Lower lobe of right lung (tissue), 2 donors: ENCODE measurements at places on chromosomes 11 and 22. TPM values are rescaled to one million over a fixed set of nuclear protein-coding genes. Genes with fewer than 3 reads are reported as not detected.

LAMTOR1 gene
- 96.0 TPM for total RNA-seq

DRD2 gene
- total RNA-seq, result not detected

JHY gene
- 10.4 TPM for total RNA-seq

EXT2 gene
- 53.7 TPM for total RNA-seq

MYO18B gene
- not detected for total RNA-seq

HPX gene
- total RNA-seq, result 1.7 TPM

KAT5 gene
- 82.6 TPM for total RNA-seq

MCHR1 gene
- total RNA-seq, result not detected

FGF19 gene
- not detected for total RNA-seq

H19 gene
- 87.6 TPM for total RNA-seq

- H3K27me3 ChIP-seq, result peaks cover 5% of the 10 kb centered on the region
- peak overlapping the region; percentile 77 for H3K27ac ChIP-seq
- peak; percentile 55 for DNase-seq
- H3K4me1 ChIP-seq, result peaks cover 6% of the 10 kb centered on the region
- no peaks in the 10 kb centered on the region for H3K36me3 ChIP-seq
Observed at GRCh38 chr11:40293655-40294348, 1165.7 kb downstream of the LRRC4C start.

DNA sequence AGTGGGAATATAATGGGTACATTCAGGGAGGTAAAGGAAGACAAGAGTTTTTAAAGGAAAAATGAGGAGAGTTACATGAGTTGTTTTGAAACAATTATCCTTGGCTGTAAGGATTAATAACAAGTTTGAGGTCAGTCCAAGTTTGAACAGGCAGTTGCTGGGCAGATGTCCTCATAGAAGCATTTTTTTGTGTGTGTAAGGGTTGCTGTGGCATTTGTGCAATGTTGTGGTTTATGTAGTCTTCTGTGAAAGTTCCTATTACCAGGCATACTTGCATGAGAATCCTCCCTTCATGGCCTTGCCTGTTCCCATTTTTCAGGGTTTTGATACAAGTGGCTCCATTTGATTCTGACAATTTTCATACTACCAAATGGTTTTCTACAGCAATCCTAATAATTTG lies 400.2 kb downstream of the KCNA4 start:
- H3K36me3 ChIP-seq, result no peaks in the 10 kb centered on the region
- no peaks in the 10 kb centered on the region for H3K4me1 ChIP-seq
- H3K27me3 ChIP-seq, result no peaks in the 10 kb centered on the region

- DNase-seq, result no peak
- no peak overlapping the region for H3K27ac ChIP-seq
- no peaks in the 10 kb centered on the region for H3K36me3 ChIP-seq
- no peaks in the 10 kb centered on the region for H3K4me1 ChIP-seq
- H3K27me3 ChIP-seq, result no peaks in the 10 kb centered on the region
Observed at GRCh38 chr11:85052636-85053035, 574.5 kb downstream of the DLG2 start.

DNA sequence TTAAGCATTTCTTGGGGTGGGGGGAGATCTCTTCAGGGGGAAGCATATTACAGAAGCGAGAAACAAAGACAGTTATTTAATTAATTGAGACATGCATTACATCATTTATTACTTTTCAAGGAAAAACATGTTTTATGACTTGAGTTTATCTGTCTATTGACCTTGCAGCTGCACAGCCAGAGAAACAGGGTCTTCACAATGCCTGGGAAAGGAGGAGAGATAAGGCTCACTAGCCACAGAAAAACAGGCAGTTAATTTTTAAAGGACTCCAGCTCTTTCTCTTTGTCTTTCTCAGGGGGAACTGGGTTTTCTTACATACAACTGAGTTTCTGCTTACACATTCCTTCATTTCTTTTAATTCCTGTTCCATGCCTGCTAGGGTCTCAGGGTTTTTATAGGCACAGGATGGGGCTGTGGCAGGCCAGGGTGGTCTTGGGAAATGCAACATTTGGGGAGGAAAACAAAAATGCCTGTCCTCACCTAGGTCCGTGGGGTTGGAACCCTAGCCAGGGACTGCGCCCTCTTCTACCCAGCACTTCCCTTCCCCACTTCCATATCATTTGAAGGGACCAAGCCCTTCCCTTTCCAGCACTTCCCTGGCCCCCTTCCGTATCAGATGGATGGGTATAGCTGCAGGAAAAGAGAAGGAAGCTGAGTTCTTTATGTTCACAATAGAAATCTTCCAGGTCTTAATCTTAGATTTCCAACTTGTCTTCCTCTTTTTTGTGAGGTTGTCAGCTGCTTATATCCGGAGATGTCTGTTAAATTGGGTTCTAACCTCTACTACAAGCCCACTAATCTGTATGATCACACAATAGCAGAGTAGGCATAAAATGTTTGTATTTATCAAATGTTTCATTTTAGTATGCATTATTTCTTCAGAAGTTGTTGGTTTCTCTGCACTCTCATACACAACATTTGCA lies 38.3 kb downstream of the BIRC2 start:
- peaks cover 66% of the 10 kb centered on the region for H3K36me3 ChIP-seq
- DNase-seq, result no peak
- H3K27ac ChIP-seq, result no peak overlapping the region
- H3K4me3 ChIP-seq, result no peak overlapping the region

DNA sequence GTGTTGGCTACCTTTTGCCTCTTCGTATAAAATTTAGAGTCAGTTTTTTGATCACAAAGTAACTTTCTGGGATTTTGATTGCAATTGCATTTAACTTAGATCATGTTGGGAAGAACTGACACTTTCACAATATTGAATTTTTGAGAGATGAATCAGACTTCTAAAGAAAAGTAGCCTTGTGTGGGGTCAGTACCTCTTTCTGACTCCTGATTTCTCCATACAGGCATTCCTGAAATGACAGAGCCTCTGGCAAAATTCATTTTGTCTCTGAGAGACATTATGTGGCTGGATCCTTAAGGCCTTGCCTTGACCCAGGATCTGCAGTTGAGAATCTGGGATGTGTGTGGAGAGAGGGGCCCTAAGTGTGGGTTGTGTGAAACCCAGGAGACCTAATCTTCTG lies 37.8 kb downstream of the PPFIBP2 start:
- no peaks in the 10 kb centered on the region for H3K4me1 ChIP-seq
- no peak overlapping the region for H3K4me3 ChIP-seq
- H3K27me3 ChIP-seq, result no peaks in the 10 kb centered on the region
- no peak overlapping the region for H3K27ac ChIP-seq
- no peak for DNase-seq

GRCh38 chr22:35719212-35719875 lies 1.7 kb downstream of the APOL5 start:
- H3K27ac ChIP-seq, result no peak overlapping the region
- DNase-seq, result no peak
- H3K36me3 ChIP-seq, result no peaks in the 10 kb centered on the region

- no peak overlapping the region for H3K27ac ChIP-seq
- H3K27me3 ChIP-seq, result no peaks in the 10 kb centered on the region
- no peaks in the 10 kb centered on the region for H3K36me3 ChIP-seq
Observed at GRCh38 chr22:22487869-22488597, 20.5 kb downstream of the ZNF280B start.

DNA sequence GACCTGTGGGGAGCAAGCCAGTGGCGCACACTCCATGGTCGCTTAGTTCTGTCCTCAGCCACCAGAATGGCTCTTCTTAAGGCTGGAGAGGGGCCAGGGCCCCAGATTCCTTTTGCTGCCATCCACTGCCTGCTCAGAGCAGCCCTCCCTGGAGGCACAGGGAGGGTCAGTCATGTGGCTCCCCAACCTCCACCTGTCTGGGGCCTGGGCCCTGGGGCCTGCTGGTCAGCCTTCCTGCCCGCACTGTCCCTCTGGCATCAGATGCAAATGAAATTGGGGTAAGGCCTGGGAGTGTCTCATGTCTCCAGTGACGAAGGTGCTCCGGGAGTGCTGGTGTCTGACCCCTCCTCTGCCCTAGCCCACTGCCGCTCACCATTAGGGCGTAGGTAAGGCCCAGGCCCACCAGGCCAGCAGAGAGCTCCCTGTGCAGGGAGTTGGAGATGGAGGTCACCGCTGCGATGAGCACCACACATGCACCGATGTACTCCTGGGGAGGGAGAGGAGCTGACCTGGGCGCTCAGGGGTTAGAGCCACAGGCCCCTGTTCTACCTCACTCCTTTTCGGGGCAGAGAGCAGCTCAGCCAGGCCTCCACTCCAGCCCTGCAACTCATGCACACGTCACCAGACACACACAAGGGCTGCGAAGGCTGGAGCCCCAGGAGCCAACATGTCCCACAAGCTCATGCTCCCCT lies 9.0 kb upstream of the KCNJ11 start:
- DNase-seq, result no peak
- no peak overlapping the region for H3K4me3 ChIP-seq
- H3K4me1 ChIP-seq, result no peaks in the 10 kb centered on the region
- H3K36me3 ChIP-seq, result no peaks in the 10 kb centered on the region

GRCh38 chr11:35316161-35316560 lies 103.2 kb downstream of the SLC1A2 start:
- no peaks in the 10 kb centered on the region for H3K36me3 ChIP-seq
- DNase-seq, result no peak
- H3K4me3 ChIP-seq, result no peak overlapping the region
- H3K4me1 ChIP-seq, result no peaks in the 10 kb centered on the region

DNA sequence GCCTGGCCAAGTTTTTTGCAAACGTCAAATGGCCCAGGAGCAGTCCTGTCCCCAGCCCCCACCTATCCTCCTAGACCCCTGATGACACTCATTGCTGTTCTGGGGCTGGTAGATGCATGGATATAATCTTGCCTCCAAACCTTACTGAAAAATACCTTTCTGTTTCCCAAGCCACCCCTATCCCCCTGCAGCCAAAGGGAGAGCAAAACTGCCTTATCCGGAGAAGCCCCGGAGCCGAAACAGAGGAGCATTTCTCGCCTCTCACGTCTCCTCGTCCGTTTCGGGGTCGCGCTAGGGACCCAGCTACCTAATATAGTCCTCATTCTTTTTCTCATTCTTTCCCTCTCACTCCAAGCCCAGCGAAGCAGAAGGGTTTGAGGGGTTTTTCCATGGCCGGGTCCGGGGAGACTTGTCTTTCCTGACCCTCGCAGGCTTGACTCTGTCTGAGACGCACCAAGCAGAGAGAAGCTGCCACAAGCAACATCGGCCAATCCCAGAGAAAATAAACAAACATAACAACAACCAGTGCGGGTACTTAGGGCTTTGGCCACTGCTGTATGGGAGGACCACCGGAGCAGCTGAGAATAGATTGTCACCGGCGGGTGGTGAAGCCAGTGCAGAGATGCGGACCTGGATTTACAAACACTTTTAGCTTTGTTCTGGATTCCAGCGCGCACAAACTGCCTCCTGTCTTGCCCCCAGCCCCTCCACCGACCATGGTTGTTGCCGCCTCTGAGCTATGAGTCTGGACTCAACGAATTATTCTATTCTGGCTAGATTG lies 1.6 kb downstream of the BSX start:
- no peak for DNase-seq
- H3K4me1 ChIP-seq, result peaks cover 29% of the 10 kb centered on the region
- H3K4me3 ChIP-seq, result no peak overlapping the region
- no peak overlapping the region for H3K27ac ChIP-seq
- no peaks in the 10 kb centered on the region for H3K36me3 ChIP-seq
- peaks cover 99% of the 10 kb centered on the region for H3K27me3 ChIP-seq

DNA sequence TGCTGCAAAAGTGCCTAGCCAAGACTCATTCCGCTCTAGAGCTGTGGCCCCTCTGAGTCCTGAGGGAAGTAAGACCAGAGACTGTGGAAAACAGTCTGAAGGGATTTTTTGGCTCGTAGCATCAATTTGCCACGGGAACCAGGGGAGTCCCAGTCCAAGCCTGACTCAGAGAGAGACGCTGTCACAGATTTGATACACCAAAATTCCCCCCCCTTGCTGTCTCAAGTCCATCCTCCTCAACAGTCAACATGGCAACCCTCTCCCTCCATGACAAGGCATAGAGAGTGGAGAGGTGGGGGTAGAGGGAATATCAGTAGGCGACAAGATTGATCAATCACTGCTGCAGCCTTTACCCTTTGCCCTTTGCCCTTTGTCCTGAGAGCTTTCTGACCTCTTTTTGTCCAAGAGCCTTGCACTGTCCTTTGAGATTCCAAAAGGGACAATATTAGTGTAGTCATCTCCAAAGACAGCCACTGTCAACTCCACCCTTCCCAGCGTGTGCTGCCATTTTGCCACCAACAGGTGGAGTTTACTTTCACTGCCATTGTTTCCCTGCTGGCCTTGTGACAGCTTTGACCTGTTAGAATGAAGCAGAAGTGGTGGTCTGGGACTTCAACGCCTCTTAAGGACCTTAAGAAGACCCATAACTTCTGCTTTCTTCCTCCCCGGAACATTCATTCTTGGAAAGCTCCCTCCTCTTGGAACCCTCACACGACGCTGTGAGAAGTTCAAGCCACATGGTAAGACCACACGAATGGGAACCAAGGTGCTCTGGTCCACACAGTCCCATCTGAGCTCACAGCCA lies 7.3 kb downstream of the SLC15A3 start:
- H3K36me3 ChIP-seq, result peaks cover 75% of the 10 kb centered on the region
- H3K4me1 ChIP-seq, result peaks cover 34% of the 10 kb centered on the region
- no peak overlapping the region for H3K27ac ChIP-seq
- H3K4me3 ChIP-seq, result no peak overlapping the region

- H3K27ac ChIP-seq, result no peak overlapping the region
- DNase-seq, result peak; percentile 33
- H3K4me1 ChIP-seq, result peaks cover 5% of the 10 kb centered on the region
- no peaks in the 10 kb centered on the region for H3K36me3 ChIP-seq
Observed at GRCh38 chr22:19710769-19711106, 3.6 kb upstream of the SEPTIN5 start.

GRCh38 chr22:22788460-22789037 lies 99.1 kb upstream of the IGLL5 start:
- no peaks in the 10 kb centered on the region for H3K4me1 ChIP-seq
- DNase-seq, result no peak
- no peak overlapping the region for H3K4me3 ChIP-seq
- H3K27ac ChIP-seq, result no peak overlapping the region
- H3K36me3 ChIP-seq, result no peaks in the 10 kb centered on the region
- H3K27me3 ChIP-seq, result peaks cover 17% of the 10 kb centered on the region

DNA sequence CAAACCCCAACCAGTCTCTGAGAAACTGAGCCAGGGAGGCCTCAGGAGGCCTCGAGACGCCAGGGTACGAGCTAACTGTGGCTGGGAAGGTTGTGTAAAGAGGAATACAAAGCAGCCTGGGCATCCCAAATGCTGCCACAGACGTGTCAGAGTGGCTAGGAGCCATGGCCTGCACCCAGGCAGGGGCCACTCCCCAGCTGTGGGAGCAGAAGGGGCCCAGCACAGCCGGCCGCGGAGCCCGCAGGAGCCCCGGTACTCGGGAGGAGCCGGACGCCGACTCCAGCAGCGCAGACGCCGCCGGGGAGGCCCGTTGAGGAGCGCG lies 349.8 kb upstream of the B3GAT1 start:
- no peaks in the 10 kb centered on the region for H3K4me1 ChIP-seq
- no peak for DNase-seq
- no peaks in the 10 kb centered on the region for H3K27me3 ChIP-seq

GRCh38 chr11:134685793-134686380 lies 273.8 kb upstream of the B3GAT1 start:
- no peak overlapping the region for H3K4me3 ChIP-seq
- no peaks in the 10 kb centered on the region for H3K36me3 ChIP-seq
- H3K4me1 ChIP-seq, result no peaks in the 10 kb centered on the region
- H3K27ac ChIP-seq, result no peak overlapping the region
- H3K27me3 ChIP-seq, result peaks cover 12% of the 10 kb centered on the region

- no peak for DNase-seq
- no peaks in the 10 kb centered on the region for H3K27me3 ChIP-seq
- H3K4me1 ChIP-seq, result no peaks in the 10 kb centered on the region
Observed at GRCh38 chr11:19162951-19163505, 38.8 kb downstream of the CSRP3 start.
